ENCODE measurements at places on chromosomes 7 and 10.
A peak's percentile ranks its signal among the peaks of the same experiment; 100 is the strongest.

DNA sequence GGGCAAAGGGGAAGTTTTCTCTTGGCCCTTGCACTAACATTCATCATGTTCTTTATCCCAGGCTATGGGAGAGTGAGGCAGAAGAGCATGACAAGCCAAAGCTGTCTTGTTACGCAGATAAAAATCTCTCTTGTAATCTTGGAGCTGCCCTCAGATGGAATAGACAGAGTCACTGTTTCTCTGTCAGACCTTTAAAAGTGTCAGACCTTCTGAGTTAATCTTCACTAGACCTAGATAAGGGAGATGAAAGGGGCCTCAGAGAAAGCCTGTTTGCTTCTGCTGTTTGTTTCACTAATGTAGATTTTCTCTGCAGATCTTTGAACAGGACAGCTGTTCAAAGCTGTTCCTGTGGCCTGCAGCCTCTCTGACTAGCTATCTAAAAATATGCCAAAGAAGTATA lies 112.9 kb downstream of the KIF20B start:
- DNase-seq, result no peak

- DNase-seq, result no peak
Measured at GRCh38 chr7:116164552-116165306, 45.6 kb upstream of the TES start.

GRCh38 chr7:137606061-137606674 lies 240.6 kb downstream of the DGKI start:
- peak; percentile 53 for DNase-seq

GRCh38 chr10:31694929-31695837 lies 233.4 kb downstream of the ARHGAP12 start:
- no peak for DNase-seq

- DNase-seq, result no peak
Measured at GRCh38 chr7:83850125-83850524, 201.2 kb upstream of the SEMA3E start.

- no peak for DNase-seq
Measured at GRCh38 chr10:2619916-2620315, 447.4 kb upstream of the PFKP start.

- DNase-seq, result no peak
Measured at GRCh38 chr10:92999191-92999590, 61.4 kb upstream of the CYP26C1 start.

DNA sequence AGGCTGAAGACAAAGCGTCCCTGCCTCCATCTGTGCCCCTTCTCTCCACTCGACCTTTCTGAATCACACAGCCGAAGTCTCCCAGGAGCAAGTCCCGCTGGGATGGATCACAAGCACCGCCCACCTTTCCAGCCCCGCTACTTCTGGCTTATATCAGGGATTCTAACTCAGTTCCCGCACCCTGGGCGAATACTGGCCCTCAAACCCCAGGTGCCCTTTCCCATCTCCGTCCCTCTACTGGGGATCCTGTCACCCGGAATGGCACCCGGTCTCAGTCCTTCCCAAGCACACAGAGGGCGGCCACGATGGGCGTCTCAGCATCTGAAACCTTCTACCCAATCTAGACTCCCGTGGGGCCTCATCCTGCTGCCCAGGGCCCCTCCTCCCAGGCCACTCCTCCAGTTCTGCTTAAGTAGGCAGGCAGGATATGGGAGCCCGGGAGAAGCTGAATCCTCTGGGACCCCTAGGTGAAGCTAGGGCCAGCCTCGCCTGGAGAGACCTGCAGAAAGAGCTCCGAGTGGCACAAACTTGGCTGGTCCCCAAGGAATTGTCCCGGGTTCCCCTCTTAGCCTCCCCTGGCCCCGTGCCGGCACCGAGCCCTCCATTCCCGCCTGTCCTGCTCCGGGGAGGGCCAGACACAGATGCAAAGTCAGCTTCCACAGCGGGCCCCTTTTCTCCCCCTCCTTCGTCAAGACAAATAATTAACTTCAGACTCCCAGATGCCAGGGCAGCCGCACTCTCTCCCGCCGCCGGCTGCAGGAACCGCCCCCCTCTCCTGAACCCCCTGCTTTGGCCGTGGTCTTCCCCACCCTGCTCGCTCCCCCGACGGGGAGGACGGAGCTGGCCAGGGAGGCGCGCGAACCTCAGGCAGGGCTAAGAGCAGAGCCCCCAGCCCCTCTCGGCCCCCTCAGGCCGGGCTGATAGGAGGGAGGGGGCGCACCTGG lies 612 bp downstream of the KCP start:
- DNase-seq, result peak; percentile 29

DNA sequence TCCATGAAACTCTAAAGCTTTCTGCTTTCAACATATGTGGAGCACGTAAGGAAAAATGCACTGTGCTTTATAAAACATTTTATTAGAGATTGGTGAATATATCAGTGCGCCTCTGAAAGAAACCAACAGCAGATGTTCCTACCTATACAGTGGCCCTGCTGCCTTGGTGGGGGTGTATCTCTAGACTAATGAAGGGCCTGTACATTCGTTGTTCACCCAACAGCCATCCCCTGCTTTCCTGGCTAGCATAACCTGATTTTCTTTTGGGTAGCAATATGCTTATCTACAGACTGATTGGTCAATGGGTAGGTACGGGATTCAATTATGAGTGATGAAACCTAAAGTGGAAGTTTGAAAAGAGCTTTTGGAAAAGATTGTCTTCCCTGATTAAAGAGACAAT lies 119.7 kb upstream of the FAM133B start:
- no peak for DNase-seq

- DNase-seq, result no peak
Measured at GRCh38 chr10:129472696-129473555, 5.9 kb downstream of the MGMT start.

DNA sequence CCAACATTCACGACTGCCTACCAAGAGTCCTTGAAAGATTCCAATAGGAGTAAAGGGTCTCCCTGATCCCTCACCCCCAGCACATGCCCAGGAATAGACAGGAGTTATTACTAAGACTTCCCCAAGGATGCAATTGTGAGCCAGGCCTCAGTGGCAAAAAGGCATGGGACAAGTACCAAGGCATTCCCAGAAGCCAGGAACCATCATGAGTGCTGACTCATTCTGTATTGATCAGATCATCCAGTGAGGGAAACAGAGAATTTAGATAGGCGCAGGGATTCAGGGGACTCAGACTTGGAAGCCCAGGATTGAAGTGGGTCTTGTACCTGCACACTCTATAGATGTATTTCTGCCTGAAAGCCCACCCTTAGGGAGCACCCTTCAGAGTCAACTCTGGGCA lies 21.2 kb downstream of the MBL2 start:
- DNase-seq, result no peak

- no peak for DNase-seq
Measured at GRCh38 chr7:152395112-152395511, 40.7 kb downstream of the KMT2C start.

GRCh38 chr7:24595671-24596418 lies 22.6 kb downstream of the PALS2 start:
- DNase-seq, result no peak

DNA sequence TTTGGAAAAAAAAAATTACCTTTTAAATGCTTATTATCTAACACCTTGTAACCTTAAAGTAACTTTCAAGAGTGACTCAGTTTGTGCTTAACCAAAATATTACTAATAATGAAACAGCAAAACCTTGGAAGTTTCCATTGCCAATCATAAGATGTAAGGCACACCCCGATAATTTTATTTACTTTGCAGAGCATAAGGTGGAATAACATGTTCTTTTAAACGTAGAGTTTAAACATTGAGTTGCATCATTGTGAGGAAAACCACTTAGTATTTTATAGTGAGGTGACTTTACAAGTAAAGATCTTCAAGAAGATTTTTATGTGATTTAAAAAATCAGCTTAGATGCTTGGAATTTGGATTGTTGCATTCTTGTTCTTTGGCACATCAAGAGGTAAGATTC lies at the start of gene PNLIPRP3:
Gene PNLIPRP3 (plus strand): TSS at position 177 of the 400 bp plus-strand sequence. CDS start 166 bp downstream, at position 343.
- DNase-seq, result no peak

DNA sequence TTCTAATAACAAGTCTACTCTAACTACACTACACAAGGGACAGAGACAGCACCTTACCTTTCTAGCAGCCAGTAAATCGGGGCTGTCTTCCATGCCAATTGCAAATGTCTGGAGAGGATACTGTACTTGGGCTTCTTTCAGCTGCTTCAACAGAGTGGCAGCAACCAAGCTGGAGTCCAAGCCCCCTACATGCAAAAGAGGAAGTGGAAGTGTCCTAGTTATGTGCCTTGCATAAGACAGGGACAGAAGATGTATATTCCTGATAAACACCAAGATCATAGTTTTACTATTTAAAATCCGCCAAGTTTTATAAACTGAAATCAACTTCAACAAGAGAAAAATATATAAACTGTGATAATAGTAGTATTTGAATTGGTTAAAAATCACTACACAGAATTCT lies 14.0 kb downstream of the ASNS start:
- DNase-seq, result no peak

GRCh38 chr10:81116201-81116600 lies 578.5 kb downstream of the SH2D4B start:
- no peak for DNase-seq

DNA sequence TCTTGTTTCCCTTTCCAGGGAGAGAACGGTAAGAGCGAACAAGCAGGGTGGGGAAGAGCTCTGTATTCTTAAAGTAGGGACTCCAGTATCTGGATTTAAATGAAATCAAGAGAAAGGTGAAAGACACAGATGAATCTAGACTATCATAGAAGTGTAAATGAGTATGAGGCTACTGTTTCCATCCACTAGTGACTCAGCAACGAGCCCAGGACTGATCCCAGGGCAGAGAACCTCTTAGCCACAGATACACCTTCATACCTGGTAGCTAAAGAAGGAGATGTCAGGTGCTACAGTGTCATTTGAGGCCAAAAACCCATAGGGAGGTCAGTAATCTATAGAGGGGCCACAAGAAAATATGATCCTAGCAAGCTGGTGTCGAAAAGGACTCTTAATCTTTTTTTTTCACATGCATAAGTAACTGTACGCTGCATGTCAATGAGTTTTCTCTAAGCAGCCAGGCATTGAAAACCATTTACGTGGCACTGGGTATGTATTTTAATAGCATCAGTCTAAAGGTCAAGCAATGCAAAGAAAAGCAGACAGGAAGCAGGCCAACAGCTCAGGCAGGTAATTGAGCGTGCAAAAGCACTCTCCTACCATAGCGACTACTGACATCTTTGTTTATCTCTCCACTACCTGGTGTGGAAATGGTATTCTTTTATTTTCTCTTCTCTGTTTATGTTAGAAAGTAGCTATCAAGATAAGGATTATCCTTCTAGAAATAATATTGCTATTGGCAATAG lies 91.5 kb upstream of the EGR2 start:
- DNase-seq, result no peak

DNA sequence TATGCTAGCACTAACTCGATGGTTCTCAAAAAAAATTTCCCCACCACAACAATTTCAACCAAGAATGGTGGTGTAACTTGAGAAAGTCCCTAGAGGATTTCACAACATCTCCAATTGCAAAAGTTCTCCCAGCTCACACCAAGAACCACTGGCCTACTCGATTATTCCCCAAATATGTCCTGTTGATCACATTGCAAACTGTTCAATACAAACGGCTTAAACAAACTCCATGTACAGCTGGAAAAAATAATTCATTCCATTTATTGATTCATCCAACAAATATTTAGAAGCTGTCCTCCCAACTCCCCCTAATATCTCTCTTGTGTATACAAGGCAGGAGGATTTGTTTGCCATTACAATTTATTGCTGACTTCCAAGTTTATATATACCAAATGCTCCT lies 19.1 kb downstream of the TMEM176B start:
- DNase-seq, result no peak

GRCh38 chr7:144437370-144438191 lies 34.1 kb upstream of the NOBOX start:
- DNase-seq, result peak; percentile 25

DNA sequence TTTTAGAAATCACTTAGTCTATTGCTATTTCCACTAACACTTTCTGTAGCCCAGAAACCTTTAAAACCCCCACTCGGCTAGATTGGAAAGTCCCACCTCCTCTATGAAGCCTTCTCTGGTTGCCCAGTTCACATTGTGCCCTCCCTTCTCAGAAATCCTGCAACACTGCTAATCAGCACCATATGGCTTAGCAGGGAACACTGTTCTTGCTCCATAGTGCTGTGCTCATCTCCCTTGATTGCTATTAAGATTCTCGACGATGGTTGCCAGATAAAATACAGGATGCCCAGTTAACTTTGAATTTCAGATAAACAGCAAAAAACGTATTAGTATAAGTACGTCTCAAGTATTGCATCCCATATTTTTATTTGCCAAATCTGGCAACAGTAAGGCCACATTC lies 40.1 kb upstream of the XPNPEP1 start:
- DNase-seq, result no peak

- DNase-seq, result no peak
Measured at GRCh38 chr7:158842486-158842885, 13.2 kb upstream of the ESYT2 start.

DNA sequence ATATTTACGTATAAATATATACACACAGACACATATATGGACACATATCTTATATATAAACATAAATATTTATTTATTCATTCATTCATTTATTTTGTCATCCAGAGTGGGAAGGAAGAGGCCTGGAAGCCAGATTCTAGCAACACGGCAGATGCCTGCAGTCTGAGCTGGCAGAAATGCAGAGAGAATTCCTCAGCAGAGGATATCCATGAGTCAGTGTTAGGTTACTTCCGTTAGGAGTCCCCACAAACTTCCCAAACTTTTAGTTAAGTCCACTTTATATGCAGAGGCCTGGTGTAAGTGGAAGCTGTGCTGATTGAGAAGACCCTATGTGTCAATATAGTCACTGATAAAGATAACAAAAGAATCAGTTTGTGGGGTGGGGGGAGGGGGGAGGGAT lies 89.6 kb downstream of the PPP1R17 start:
- peak; percentile 32 for DNase-seq

GRCh38 chr7:17159500-17160037 lies 138.9 kb upstream of the AHR start:
- DNase-seq, result no peak

- peak; percentile 23 for DNase-seq
Measured at GRCh38 chr7:158407581-158408317, 179.9 kb downstream of the PTPRN2 start.

DNA sequence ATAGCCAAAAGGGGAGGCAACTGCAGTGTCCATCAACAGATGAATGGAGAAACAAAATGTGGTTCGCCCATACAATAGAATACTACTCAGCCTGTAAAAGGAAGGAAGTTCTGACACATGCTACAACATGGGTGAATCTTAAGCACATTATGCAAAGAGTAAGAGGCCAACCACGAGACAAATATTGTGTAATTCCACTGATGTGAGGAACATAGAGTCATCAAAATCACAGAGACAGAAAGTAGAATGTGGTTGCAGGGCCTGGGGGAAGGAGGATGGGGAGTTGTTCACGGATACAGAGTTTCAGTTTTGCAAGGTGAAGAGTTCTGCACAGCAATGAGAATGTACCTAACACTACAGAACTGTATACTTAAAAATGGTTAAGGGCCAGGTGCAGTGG lies 13.7 kb upstream of the C10orf71 start:
- no peak for DNase-seq
